ENCODE measurements at places on chromosomes 2 and 18.

- DNase-seq: no peak
Observed at GRCh38 chr2:12177455-12178288, 431.2 kb downstream of the LPIN1 start.

DNA sequence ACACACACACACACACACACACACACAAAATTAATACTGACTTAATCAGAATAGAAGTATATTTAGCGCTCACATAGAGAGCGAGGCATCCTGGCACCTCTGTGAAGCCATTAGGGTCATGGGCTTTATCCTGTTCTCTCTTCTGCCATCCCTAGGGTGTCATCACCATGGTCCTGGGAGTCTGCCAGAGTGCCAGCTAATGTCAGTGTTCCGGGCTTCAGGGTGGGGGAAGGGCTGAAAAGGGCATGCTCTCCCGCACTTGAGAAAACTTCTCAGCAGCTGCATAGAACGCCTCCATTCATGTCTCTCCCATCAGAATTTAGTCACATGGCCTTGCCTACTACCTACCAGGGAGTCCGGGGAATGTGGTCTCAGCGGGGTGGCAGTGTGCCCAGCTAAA is 19.7 kb upstream of the DYNC2LI1 start:
- no peak for DNase-seq

GRCh38 chr18:48164116-48164515 is 233.7 kb upstream of the SMAD2 start:
- no peak for DNase-seq

DNA sequence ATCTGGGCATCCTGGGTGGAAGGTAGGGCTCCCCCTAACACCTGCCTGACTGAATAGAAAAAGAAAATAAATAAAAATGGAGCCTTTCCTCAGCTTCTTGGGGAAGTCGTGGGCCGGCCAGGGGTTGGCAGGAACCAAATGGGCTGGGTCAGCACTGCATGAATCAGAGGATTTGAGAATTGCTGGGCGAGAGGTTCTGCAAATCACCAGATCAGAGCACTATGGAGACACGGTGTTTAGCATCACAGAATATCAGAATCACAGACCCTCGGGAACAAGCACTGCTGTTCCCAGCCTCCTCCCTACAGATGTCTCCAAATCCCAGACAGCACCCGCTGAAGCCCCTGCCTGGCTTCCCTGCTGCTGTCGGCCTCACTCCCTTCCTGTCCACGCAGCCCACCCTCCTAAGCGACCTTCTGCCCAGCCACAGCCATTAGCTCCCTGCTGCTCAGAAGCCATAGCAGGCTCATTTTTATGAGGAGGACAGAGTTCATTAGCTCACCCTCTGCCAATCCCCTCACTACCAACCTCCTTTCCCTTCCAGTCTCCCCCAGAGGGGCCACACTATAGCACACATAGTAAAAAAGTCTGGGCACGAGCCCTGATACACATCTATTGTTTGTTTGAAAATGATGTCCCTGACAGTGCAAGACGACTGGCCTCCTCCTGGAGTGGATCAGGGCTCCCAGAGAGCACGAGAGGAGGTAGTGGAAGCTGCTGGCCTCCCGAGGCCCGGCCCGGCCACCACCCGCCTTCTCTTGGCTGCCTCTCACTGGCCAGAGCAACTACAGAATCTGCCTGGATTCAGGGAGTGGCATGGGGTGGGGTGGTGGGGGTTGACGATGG is 64.6 kb upstream of the TAF1B start:
- DNase-seq: no peak

GRCh38 chr2:84481702-84482101 is 22.6 kb upstream of the SUCLG1 start:
- no peak for DNase-seq

GRCh38 chr2:134739879-134740301 is 21.1 kb upstream of the TMEM163 start:
- no peak for DNase-seq

- DNase-seq: no peak
Observed at GRCh38 chr2:158926478-158926948, 41.9 kb upstream of the TANC1 start.

DNA sequence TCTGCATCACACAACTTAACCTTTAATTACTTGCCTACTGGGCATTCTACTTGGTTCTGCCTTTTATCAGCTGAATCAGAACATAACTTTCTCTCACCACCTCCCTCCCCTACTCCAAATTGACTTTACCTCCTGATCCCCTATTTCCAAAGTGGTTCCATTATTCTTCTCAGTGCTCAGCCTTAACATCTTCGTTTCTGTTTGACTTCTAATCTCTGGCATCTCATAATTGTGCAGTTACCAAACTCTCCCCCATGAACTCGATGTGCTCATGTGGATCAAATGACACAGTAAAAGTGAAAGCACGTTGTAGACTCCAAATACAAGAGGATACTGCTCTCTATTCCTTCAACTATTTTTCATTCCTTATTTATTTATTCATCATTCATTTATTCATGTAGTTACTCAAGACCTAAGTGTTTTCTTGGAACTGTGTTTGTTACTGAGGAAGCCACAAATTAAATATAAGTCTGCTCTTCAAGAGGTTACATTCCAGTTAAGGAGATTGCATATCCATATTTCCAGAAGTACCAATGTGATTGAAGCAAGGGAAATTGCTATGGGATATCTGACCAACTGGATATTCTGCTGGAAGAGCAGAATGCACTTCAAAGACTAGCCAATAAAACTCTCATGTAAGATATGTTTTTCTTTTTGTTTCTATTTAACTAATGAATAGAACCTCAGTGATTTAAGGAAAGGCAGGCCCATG is 158.8 kb downstream of the TMEFF2 start:
- DNase-seq: no peak

GRCh38 chr18:741931-742512 is 29.6 kb upstream of the ENOSF1 start:
- no peak for DNase-seq

- DNase-seq: no peak
Observed at GRCh38 chr2:99537910-99538485, 48.2 kb upstream of the REV1 start.

- no peak for DNase-seq
Observed at GRCh38 chr18:47062471-47062870, 27.1 kb upstream of the ELOA2 start.

DNA sequence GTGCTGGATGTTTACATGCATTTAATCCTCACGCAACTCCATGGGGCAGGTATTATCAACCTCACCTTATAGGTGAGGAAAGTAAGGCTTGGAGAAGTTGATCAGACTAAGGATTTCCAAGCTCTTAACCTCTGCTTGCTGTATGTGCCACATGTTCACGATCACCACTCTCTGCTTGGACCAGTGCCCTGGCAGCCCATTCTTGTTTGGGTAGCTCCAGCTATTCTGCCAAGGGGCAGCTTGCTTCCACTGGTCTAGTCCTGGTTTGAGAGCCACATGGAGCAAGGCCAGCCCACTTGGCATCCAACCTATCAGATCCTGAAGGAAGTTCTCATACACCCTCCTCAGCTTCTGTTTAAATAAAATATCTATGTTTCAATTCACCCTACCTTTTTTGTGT is 14.3 kb downstream of the PLB1 start:
- no peak for DNase-seq

- no peak for DNase-seq
Observed at GRCh38 chr2:23953625-23954024, 13.4 kb downstream of the UBXN2A start.

DNA sequence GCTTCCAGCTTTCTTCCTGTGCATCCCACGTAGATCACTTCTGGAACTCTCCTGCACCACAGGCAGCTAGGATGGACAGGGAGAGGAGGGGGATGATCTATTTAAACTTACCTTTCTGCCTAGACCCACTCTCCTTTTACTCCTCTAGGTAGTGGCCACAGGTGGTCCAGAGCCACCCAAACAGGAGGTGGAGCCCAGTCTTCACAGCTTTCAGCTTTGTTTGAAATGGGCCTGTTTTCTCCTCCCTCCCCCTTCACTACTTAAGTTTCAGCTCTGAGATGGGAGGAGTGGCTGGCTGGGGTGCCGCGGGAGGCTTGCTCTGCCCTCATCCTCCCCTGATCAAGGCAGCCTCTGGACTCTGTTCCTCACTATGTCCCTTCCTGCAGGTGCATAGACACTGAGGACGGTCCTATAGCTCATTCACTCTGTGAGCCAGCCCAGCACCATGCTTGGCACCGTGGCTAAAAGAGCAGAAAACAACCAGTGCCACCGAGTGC is 12.6 kb upstream of the CELF4 start:
- DNase-seq: no peak

- DNase-seq: no peak
Observed at GRCh38 chr18:27478459-27478858, 293.4 kb upstream of the CHST9 start.

DNA sequence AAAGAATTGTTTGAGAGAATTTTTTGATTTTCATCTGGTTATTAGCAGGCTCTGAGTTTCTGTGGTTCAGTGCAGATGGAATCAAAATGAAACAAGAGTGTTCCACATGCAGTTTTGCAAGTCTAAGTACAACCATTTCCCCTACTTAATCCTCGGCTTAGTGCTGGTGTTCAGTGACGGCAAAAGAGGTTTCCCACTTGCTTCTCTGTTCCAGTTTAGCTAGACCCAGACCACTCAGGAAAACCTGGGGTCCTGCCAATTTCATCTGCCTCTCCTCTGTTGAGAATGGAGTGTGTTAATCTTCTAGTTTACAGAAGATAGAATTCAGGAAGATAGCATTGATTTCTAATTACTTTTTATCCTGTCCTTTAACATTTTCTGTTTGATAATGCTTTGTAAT is 996.2 kb upstream of the FANCL start:
- DNase-seq: no peak

GRCh38 chr18:27847412-27847811 is 329.5 kb downstream of the CDH2 start:
- no peak for DNase-seq

GRCh38 chr2:155895016-155895415 is 437.5 kb downstream of the NR4A2 start:
- no peak for DNase-seq

DNA sequence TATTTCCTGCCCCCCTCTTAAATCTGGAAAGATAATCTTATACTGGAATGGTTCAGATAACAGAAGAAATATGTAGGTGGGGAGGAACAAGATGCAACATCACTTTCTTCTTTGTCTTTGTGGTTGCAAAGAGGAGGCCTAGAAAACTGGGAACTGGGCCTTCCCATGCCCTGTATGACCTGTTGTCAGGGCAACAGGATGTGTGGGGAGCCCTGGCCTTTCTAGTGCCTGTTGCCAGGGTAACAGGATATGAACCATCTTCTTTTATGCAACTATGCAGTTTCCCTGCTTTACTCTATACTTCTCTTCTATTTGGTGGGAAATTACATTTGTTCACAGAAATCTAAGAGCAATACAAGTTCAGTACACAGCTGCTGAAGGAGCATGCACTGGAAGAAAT is 79.8 kb upstream of the PDE1A start:
- no peak for DNase-seq

- DNase-seq: no peak
Observed at GRCh38 chr18:58562146-58562998, 66.5 kb downstream of the ALPK2 start.

DNA sequence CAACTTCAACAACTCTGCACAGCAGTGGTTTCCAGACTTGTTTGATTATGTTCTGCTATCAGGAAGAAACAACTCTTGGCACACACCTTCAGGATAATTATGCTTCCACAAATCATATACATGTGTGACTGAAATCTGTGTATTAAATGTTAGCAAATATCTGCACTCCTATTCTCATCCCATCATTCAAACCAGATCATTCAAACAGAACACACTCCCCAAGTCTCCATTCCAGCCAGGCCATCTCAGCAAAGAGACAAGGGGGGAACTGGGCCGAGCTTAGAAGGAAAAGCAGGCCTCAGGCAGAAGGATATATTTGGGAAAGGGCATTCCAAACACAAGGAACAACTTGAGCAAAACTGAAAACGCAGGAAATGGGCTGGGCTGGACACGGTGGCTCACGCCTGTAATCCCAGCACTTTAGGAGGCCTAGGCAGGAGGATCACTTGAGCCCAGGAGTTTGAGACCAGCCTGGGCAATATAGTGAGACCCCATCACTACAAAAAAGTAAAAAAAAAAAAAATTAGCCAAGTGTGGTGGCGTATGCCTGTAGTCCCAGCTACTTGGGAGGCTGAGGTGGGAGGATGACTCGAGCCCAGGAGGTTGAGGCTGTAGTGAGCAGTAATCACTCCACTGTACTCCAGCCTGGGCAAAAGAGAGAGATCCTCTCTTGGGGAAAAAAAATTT is 62.7 kb downstream of the ZFP36L2 start:
- no peak for DNase-seq

GRCh38 chr2:219155054-219155644 is 5.5 kb downstream of the NHEJ1 start:
- peak; percentile 24 for DNase-seq

DNA sequence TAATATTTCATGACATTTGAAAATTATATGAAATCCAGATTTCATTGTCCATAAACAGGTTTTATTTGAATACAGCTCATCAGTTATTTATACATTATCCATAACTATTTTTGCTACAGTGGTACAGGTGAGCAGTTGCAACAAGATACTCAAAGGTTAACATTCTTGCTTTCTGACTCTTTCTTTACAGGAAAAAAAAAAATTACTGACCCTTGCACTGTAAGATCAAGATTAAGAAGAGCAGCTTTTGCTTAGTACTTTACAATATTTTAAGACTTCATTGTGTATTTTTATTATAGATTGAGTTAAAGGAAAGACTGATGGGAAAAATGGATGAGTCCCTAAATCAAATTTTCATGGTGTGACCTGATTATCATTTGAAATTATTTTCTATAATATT is 11.2 kb downstream of the ETAA1 start:
- no peak for DNase-seq

DNA sequence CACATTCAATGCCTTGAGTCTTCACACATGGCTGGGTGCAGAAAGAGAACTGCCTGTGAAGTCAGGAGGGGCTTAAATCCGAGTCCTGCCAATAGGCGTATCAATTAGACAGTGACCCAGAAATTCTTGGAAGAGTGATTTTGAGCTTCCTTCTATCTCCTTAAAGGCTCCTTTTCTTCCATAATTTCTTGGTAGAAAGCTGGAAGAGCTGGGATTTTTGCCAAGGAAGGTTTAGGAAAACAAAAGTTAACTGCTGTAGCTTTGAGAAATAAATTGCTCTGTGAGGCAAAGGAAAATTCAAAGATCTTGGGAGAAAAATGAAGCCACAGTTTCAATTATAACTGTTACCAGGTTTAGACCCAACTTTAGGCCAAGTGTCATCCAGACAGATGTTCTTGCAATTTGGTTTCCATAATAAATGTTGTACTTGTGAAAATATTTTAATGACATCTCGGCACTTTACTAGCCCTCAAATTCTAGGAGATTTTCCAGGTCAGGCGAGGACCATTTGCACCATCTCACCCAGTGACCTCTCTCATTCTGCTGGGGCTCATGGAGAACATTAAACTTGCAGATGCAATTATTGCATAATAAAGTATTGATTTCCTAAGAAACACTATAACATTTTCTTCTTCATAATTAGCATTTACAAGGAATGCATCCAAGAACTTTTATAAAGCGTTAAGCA is 329.7 kb upstream of the MEIS1 start:
- DNase-seq: no peak

- no peak for DNase-seq
Observed at GRCh38 chr18:55385770-55386169, 202.2 kb downstream of the TCF4 start.

GRCh38 chr2:229445019-229445418 is 173.9 kb upstream of the PID1 start:
- DNase-seq: no peak

GRCh38 chr2:2839782-2840531 is 508.9 kb upstream of the MYT1L start:
- no peak for DNase-seq

- no peak for DNase-seq
Observed at GRCh38 chr2:218981390-218981880, 3.5 kb downstream of the FEV start.

GRCh38 chr2:67384123-67384822 is 12.9 kb upstream of the ETAA1 start:
- DNase-seq: no peak
